Panc1 (cell line): ENCODE measurements at places on chromosomes 7 and 10.

- no peak for DNase-seq
Observed at GRCh38 chr7:130444234-130444633, 3.4 kb upstream of the CEP41 start.

GRCh38 chr7:2008101-2008935, 224.4 kb downstream of the MAD1L1 start:
- DNase-seq = no peak

- no peak for DNase-seq
Observed at GRCh38 chr10:14534152-14534551, 203.4 kb upstream of the FRMD4A start.

DNA sequence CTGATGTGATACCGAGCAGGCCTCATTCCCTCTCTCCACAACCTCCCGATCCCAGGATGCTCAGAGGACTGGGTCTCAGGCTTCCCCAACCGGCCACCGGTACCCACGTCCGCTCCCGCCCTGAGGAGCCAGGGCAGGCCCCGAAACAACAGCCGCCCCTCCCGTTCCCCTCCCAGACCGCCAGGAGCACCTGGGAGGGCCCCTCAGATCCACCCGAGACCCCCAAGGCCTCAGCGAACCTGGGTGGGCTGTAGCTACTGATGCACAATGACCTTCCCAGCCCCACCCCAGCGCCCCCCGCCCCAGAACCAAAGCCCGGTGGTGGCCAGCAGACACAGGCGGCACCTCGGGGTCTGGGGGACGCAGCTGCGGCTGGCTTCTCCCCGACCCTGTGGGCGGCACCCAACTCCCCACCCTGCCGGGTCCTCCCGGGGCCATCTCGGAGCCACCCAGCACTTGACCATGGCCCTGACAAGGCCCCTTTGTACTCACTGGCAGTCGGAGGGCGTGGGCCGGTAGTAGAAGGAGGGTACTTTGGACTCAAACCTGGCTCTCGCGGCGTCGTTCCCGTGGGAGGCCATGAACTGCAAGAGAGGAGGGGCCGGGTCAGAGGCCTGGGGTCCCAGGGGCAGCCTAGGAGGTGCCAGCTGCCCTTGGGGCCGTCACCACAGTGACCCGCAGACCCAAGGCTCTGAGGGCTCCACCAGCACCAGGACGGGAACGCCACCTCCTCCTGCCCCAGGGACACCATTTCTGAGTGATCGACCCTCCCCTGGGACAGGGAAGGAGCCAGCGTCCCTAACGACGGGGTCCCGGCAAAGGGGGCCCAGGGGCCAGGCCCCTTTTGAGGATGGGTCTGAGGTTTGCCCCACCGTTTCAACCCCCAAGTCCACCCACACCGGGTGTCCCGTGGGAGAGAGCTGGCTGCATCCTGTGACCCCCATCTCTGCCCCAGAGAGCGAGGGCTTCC, 28.1 kb downstream of the ADAP1 start:
- no peak for DNase-seq

DNA sequence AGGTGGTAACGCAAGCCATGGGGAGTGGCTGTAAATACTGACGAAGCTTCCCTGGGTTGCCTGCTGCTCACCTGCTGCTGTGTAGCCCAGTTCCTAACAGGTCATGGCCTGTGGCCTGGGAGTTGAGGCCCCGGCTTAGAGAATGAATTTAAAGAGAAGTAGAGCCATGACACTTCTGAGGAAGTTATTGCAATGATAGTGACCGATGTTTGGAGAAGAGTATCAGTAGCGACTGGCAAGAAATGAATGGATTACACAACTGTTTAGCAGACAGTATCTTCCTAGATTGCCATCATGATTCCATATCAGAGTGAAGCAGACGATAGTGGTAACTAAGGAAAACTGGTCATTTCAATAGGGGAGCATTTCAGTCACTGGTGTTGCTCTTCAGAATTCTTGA, 249.6 kb downstream of the PLXDC2 start:
- DNase-seq = no peak

- no peak for DNase-seq
Observed at GRCh38 chr7:139995017-139995915, 67.5 kb downstream of the PARP12 start.

DNA sequence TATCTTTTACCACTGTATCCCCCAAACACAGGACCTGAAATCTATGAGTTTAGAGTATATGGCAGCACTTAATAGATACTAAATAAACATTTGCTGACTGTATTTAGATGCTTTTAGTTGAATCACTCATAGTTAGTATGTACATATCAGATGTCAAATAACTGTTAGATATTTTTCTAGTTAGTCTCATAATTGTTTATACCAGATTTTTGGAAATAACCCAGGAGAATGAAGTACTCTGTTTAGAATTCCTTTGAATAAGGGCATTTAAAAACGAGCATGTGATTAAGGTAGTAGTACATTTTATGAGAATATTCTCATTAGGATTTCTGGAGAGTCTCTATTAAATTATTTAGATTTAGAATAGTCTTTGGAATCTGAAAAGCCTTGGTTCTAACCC, 22.3 kb upstream of the ZEB1 start:
- DNase-seq = no peak

- DNase-seq = no peak
Observed at GRCh38 chr10:37434091-37434490, 308.7 kb downstream of the ANKRD30A start.

DNA sequence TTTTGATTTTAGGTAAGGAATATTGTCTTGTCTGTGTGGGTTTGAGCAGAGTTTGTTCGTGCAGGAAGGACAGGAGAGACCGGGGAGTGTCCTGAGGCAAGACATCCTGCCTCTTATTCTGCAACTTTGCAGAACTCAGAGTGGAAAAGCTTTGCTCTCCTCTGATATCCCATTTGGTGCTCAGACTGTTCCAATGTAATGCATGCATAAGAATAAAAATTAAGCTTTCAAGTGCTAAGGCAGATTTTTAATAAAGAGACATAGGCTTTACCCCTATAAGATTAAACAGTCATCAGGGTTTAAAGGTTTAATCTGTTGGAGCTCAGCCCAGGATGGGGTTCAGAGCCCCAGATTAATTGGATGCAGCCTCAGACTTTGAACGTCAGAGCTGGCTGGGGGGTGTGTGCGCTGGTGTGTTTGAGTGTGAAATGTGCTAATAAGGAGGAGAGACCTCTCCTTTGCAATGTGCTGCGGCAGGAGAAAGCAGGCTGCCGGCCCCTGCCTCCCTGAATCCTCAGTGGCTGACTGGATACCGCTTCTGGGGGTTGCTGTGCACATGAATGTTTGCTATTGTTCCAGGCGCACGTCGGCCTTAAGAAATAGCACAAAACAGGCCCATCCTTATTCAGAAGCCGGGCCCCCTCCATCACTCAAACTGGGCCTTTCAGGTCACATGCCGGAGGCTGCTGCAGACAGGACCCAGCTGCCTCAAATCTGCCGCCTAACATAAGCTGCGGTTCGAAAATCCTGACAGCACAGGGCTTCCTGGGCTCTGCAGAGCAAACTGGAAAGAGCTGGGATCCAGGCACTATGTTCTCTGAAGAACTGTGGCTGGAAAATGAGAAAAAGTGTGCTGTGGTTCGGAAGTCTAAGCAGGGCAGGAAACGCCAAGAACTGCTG, 84.1 kb upstream of the PRR15 start:
- no peak for DNase-seq

GRCh38 chr7:98548971-98549370, 68.1 kb upstream of the NPTX2 start:
- no peak for DNase-seq

GRCh38 chr10:18659819-18660535, 746 bp downstream of the ARL5B start:
- no peak for DNase-seq

DNA sequence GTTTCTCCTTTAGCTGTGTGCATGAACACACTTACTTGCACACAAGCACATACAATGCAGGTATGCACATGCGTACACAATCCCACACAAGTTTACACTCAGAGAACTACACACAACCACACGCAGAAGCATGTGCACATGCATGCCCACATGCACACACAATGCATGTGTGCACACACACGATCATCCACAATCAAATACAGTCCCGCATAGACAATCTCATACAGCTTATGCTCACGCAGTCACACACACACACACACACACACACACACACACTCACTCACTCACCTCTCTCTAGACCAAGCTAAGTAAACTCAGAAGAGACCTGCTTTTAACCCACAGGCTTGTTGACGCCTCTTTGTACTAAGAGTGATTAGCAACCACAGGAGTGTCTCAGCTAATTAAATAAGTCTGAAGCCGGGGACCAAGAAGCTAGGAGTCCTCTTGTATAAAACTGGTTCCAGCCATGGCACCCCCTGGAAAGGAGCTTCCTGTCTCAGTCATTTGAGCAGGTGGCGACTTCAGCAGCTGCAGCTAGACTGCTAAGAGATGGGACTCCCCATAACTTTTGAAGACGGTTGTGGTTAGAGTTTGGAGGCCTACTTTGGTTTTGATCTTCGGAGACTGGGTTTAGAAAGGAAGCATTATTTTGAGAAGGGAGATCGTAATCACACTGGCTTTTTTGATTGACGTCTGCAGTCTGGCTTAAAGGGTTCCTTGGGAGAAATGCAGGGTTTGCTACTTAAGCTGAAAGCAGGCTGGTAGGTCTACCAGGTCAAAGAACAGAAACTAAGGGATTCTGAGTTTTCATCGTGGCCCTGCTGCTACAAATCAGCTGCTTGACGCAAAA, 82.3 kb upstream of the ADRB1 start:
- no peak for DNase-seq

- no peak for DNase-seq
Observed at GRCh38 chr7:111561654-111561903, 713 bp downstream of the IMMP2L start.

DNA sequence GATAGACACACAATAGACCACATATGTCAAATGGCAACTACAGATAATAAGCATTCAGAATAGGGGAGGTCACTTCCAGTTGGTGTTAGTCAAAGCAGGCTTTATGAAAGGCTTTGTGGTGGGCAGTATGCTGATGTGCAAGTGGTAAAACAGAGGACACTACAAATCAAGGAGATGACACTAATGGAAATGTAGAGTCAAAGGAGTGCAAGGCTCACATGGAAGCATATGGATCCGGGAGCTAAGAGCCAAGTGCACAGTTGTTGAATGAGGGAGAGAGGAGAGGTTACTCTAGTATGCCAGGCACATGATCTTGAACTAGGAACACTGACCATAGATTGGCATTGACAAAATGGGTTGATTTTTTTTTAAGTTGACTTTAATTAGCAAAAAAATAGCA, 62.7 kb downstream of the GRM3 start:
- DNase-seq = no peak

DNA sequence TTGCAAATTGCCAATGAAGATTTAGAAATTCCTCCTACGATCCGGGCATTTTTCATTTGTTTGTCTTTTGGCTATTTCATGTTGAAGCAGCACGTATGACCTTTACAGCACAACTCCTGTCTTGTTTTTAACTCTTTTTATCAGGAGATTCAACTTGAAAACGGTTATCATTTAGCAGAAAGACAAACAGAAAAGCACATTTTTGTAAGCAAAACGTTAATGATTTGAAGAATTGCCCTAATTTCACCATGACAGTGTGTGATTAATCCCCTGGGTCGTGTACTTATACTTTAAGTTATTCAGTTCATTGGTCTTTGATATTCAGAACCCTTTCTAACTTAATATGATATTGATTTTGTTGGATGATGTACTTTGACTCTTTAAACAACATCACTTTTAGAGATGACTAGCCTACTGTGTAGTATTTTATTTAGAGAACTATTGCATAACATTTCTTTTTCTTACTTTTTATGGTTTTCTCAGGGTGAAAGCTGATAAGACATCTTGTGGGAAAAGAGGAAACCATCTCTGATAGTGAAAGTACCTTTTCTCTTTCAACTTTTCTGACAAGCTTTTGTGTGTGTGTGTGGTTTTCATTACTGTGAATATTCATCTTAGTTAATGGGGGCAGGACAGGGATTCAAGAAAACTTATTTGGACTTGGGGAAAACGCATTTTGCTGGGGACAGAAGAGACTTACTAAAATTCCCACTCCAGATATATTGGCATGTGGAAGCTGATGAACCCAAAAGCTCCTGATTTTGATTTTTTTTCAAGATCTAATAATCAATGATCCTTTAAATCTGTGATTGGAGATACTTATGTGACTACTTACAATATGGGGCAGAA, 8.1 kb downstream of the HHEX start:
- no peak for DNase-seq

DNA sequence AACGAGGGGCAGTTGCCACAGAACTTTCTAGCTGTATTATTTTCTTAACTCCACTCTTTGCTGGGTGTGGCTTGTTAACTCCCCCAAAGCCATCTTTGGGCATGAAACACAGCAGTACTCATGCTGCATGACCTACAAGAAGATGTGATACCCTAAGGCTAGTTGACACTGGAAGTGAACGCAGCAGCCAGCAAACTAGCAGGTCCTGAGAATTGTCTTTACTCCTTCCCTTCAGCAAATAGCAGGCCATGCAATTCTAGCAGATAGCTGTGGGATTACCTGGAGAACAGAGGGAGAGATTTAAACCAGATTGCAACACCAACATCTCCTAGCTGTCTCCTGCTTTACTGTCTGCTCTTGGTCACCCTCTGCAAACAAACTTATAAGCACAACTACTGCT, 688.0 kb upstream of the ZWINT start:
- DNase-seq = no peak

DNA sequence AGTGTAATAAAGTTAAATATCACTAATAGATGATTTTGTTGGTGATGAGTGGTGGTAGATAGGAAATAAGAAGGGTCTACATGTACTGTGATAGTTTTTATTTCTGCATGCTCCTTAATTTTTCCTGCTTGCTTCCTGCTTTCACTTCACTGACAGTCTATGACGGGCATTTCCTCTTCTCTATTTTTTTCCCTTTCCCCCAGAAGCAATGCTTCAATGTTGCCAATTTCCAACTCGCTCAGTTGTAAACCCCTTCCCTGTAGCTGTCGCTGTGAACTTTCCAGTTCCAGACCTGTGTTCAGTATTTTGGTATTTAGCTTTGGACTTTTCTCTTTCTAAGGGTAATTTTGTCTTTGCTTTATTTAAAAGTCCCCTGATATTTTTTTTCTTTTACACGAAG, 123.5 kb upstream of the AGR3 start:
- no peak for DNase-seq

- DNase-seq = no peak
Observed at GRCh38 chr10:102775935-102776669, 32.4 kb downstream of the WBP1L start.

GRCh38 chr10:77865580-77866324, 60.8 kb downstream of the DLG5 start:
- DNase-seq = no peak
